Pancreas (tissue), 10 donors: ENCODE measurements at places on chromosomes 13 and 19.

- no peaks in the 10 kb centered on the region for H3K27me3 ChIP-seq
- H3K4me3 ChIP-seq: no peak overlapping the region
- no peak overlapping the region for H3K27ac ChIP-seq
- DNase-seq: no peak
- H3K36me3 ChIP-seq: no peaks in the 10 kb centered on the region
- no peaks in the 10 kb centered on the region for H3K4me1 ChIP-seq
These were observed 1.6 kb downstream of the ARL11 start for GRCh38 chr13:49629947-49630346.

DNA sequence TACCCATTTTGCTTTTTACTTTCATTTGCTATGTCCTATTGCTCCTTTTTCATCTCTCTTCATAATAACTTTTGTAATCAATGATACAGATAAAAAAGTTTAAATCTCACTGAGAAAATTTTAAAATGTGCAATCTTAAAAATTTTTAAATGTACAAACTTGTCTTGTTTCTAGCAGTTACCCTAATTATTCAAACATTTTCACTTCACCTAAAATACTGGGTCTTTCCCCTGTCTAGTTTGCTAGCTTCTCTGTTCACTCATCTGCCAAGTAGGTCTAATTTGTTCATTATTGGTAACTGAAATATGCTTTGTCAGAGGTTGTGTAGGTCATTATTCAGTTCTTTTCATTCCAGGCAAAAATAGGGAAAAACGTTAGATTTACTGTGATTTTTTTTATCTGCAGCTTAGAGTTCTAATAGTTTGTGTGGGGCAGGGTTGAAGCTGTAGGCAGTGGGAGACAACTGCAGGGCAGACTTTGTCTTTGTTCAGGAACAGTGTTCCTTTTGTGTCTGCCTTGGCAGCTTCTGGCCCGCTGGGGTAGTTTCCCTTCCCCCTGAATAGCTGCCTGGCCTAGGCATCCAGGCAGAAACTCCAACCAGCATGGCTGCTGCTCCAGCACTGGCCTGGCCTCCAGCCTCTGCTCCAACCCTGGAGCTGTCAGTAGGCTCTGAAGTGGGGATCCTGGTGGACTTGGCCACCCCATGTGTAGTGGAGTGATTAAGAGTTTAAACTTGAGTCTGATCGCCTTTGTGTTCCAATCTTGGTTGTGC is 48.5 kb downstream of the WDFY2 start:
- H3K36me3 ChIP-seq: no peaks in the 10 kb centered on the region
- H3K27ac ChIP-seq: peak overlapping the region; percentile 41
- H3K27me3 ChIP-seq: no peaks in the 10 kb centered on the region
- no peak for DNase-seq
- H3K4me3 ChIP-seq: no peak overlapping the region
- H3K4me1 ChIP-seq: peaks cover 17% of the 10 kb centered on the region

DNA sequence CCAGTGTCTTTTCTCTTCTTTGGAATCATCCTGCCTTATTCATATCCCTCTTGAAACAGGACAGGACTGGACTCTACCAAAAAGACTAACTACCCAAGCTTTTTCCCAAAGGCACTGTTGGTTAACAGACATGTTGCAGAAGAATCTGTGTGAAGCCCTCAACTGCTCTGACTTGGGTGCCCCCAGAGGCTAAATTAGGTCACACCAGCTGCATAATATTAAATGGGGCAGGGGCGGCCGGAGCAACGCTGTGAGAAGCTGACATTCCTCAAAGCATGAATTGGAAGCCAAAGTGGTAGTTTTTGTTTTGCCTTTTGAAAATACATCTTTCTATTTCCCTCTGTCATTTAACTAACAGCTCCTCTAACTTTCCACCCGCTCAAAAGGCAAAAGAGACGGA is 185.9 kb downstream of the LHFPL6 start:
- H3K4me3 ChIP-seq: no peak overlapping the region
- DNase-seq: no peak
- no peaks in the 10 kb centered on the region for H3K36me3 ChIP-seq
- no peaks in the 10 kb centered on the region for H3K27me3 ChIP-seq
- no peak overlapping the region for H3K27ac ChIP-seq
- H3K4me1 ChIP-seq: no peaks in the 10 kb centered on the region

- H3K36me3 ChIP-seq: no peaks in the 10 kb centered on the region
- H3K27ac ChIP-seq: no peak overlapping the region
- DNase-seq: no peak
- H3K4me3 ChIP-seq: no peak overlapping the region
- H3K27me3 ChIP-seq: no peaks in the 10 kb centered on the region
- no peaks in the 10 kb centered on the region for H3K4me1 ChIP-seq
These were observed 39.7 kb upstream of the IGSF23 start for GRCh38 chr19:44573627-44574026.

DNA sequence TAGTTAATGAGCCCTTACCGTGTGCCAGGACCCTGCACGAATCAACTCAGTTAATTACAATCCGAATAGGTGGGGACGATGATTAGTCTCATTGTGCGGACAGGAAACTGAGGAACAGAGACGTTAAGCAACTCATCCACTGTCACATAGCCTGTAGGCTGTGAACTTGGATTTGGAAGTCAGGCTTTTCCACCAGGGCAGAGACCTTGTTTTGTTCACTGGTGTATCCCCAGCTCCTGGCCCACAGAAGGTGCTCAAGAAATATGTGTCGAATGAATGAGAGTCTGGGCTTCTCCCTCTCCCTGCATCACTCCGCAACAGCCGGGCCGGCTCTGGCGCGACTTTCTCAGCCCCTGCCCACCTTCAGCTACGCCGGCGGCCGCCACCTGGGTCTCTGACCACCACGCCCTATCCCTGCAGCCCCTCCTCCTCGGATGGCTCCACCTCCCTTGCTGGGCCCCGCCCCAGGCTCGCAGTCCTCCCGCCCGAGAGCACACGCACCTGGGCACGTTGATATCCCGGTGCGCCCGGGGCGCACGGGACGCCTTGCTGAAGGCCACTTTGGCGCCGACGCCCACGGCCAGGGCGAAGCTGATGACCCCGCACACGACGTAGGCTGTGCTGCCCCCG is 1.3 kb downstream of the SHISA7 start:
- no peak overlapping the region for H3K27ac ChIP-seq
- no peaks in the 10 kb centered on the region for H3K27me3 ChIP-seq
- H3K36me3 ChIP-seq: no peaks in the 10 kb centered on the region
